Large intestine (tissue), 12 donors: ENCODE measurements at places on chromosomes 5 and 9. TPM values are rescaled to one million over a fixed set of nuclear protein-coding genes. Genes with fewer than 3 reads are reported as not detected.

The SHOC1 gene
- polyA plus RNA-seq = 0.10 TPM

The FBP2 gene
- polyA plus RNA-seq = 0.25 TPM

The PFN3 gene
- not detected for polyA plus RNA-seq

The AJM1 gene
- 10.4 TPM for polyA plus RNA-seq

The ARSI gene
- polyA plus RNA-seq = 2.2 TPM

The IQGAP2 gene
- 29.2 TPM for polyA plus RNA-seq

GRCh38 chr5:146888351-146888978 is 9.9 kb upstream of the PPP2R2B start:
- DNase-seq = no peak

GRCh38 chr9:88388203-88388885 is at the start of gene SPIN1:
SPIN1 (plus strand) TSS chr9:88388444; CDS start chr9:88426540, 38,096 bp downstream.
- DNase-seq = peak; percentile 79

GRCh38 chr9:93891549-93892310 is 63.4 kb downstream of the BARX1 start:
- DNase-seq = no peak

GRCh38 chr5:148687427-148687826 is 33.1 kb upstream of the HTR4 start:
- no peak for DNase-seq

- no peak for DNase-seq
These were observed 1.5 kb downstream of the SYNPO start for GRCh38 chr5:150641824-150642566.

DNA sequence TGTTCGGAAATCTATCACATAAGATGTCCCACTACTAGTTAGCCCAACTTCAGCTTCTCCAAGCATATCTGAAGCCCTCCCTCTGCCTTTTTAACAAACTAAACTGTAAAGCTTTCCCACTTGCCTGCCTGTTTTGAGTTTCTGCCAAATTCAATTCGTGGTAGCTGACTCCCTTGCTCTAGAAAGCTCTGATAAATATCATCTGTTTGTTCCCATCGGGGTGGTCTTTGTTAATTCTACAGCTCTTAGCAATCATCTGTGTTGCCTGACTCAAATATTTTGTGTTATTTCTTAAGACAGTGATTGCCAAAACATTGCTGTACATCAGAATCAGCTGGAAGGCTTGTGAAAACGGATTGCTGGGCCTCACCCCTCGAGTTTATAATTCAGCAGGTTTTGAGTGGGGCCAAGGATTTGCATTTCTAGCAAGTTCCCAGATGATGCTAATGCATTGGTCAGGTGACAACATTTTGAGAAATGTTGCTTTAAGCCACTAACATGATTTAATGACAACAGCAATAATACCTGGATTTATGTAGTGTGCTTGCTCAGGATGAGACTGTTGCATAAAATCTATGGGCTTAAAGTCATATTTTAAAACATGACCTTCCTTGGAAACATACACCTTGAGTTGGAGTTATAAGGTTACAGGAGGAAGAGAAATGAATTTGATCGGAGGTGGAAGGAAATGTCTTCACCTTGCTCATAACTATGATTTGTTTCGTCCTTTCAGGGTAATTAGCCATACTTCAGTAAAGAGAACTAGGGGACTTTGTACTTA is 631.9 kb downstream of the PSAT1 start:
- peak; percentile 10 for DNase-seq

GRCh38 chr5:81553567-81554212 is 159.8 kb upstream of the ACOT12 start:
- DNase-seq = no peak

DNA sequence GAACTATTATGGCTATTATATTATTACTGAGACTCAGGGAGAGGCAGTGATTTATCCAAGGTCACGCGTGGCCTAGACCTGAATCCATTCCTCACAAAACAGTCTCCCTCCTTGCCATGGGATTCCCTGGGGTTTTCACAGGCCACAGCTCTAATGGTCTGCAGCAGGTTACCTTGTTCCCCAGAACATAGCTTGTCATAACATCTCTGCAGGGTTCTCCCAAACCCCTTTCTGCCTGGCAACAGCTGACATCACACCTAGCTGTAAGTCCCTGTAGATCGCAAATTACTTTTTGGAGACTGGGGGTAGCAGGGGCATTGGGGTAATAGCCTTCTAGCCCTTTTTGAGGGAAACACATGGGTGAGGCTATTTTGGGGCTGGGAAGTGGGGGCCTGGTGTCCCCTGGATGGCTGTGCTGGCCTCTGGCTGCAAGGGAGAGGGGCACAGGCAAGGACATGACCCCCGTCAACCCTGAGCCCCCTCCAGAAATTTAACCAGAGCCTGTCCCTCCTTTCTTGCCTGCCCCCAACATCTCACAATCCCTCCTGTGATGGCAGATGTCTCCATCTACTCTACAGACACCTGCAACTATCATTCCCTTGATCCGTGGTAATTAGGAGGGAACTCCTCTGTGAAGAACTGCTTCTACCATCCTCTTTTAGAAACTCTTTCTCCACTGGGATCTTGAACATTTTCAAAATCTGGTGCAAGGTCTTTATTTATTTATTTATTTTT is 1.3 kb downstream of the CD74 start:
- DNase-seq = no peak

DNA sequence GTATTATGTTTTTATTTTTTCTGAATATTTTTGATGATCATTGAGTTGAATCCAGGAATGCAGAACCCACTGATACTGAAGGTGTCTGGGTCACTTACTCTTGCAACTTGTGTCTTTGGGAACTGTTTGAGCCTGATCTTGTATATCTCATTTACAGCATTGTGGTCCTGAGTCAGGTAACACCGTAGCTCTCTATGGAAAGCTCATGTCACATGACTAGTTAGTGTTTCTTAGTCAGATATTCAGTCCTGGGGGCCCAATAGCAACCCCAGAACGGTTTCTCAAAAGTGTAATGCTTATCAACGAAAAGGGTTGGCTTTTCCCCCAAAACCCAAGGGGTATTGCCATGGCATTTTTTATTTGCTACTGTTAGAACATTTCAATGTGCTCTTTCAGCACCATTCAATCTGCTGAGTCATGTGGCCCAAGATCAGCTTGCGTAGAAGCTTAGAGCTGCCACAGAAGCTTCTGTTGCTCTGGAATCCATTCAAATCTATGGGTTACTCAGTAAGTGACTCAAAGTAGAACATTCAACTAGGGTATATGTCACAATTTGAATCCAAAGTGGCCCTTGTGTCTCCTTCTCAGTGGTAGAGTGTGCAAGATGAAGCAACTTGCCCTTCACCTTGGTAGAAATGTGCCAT is 12.1 kb upstream of the PTAR1 start:
- DNase-seq = no peak

- no peak for DNase-seq
These were observed 10.3 kb downstream of the SEPTIN8 start for GRCh38 chr5:132766806-132767055.

DNA sequence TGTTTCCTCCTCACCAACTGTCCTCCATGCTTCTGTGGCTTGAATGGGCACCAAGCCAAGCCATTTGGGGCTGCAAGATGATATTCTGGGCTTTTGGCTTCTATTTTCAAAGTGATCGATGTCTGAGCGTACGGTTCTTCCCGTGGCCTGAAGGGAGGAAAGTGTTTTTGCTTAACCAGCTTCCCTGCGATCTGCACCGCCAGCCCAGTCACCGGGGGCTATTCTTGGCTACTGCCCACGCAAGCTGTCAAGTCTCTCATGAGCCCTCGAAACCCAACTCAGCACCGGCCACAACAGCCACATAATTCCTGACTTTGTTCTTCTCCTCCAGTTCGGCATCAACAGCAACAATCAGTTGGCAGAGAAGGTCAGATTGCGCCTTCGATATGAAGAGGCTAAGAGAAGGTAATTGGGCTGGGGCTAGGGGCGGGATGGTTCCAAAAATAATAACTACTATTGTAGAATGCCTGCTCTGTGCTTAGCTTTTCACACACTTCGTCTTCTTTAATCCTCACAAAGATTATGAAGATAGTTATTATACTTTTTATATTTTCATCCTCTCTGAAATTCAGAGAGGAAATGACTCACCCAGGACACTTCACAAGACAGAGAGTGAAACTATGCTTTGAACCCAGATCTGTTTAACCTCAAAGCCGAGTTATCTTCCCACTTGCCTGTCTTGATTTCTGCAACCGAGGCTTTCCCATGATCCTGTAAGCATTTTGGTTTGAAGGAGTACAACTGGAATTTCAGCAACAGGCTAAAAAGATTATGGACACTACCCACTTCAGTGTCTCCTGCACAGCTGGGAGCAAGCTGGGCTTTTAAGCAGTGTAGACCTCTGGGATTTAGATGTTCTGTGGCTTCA is 76.4 kb upstream of the RARS1 start:
- no peak for DNase-seq

GRCh38 chr9:16884952-16885513 is 14.6 kb upstream of the BNC2 start:
- DNase-seq = no peak

DNA sequence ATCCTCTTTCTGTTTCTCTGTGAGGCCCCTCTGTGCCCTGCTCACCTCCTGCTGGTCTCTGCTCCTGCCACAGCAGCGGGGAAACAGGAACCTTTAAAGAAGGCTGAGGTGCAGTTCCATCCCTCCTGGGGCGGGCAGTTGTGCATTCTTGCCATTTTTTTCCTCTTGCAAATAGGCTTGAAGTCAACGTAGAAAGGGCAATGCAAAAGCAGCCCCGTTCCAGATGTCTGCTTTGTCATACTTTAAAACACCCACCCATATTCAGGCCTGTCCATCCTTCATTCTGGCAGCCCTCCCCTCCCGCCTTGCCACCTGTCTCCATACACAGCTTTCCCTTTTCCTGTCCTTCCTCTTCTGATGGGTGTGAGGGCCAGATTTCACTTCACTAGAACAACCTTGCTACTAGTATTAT is 65.4 kb upstream of the KLF9 start:
- no peak for DNase-seq

DNA sequence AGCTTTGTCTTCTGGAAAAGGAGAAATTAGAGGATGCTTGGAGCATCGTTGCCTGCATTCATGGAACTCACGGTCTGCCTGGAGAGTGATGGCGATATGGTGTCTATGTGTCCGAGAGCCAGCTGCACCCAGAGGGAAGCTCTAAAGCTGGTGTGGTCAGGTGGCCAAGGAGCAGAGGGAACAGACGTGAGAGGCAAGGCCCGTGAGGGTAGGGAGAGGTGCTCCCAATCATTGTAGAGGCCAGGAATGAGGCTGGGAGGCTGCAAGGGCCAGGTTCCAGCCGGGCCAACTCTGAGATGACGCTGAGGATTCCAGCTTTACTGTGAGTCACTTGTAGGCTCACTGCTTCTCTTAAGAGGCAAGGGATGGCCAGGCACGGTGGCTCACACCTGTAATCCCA is 7.6 kb downstream of the FGD3 start:
- DNase-seq = no peak
